ENCODE measurements at places on chromosomes 7 and 10. TPM values are rescaled to one million over a fixed set of nuclear protein-coding genes. Genes with fewer than 3 reads are reported as not detected.

The RPEL1 gene
- not detected for total RNA-seq

DNA sequence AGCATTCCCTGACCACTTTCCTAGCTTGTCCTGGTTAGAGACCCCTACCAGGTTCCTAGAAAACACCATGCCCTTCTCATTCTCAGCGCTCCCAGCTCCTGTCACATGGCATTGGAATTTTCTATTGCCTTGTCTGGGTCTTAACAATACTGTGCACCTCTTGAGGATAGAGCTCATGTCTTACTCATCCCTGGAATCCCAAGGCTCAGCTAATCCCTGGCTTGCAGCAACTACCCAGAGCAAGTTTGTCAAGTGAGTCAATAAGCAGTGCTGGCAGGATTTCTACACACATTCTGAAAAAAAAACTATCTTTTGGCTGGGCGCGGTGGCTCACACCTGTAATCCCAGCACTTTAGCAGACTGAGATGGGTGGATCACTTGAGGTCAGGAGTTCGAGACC, 11.7 kb upstream of the PRDX3 start:
- DNase-seq: peak; percentile 22

DNA sequence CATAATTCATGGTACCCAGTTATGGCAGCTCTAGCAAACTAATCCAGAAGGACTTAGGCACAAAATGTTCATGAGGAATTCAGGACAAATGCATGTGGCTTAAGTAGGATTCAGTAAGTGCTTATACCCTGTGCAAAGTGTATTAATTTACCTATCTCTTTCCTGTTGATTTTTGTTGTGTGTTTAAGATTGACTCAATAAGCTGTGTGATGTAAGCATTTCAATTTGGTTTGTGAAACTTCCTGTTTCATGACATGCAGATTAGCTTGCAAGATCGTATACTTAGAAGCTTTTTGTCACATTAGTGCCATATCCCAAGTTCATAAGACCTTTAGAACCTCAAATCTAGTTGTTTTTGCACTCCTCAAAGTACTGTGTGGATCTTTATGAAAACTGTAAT, 416.7 kb downstream of the ARL4A start:
- no peak for DNase-seq

DNA sequence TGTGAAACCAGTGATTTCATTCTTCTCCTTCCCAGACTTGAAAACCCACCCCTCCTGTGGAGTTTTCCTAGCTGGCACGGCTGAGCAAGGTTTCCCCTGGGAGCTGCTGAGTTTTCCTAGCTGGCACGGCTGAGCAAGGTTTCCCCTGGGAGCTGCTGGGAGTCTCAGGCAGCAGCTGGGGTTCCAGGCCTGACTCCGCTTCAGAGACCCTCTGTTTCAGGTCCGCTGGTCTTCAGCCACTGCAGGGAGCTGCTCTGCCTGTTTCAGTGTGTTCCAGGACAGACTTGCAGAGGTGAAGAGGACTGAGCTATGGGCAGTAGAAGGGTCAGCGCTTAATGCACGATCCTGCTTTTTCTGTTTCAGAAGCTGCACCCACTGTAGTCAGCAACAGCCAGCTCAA, 104.9 kb downstream of the XRCC2 start:
- no peak for DNase-seq

DNA sequence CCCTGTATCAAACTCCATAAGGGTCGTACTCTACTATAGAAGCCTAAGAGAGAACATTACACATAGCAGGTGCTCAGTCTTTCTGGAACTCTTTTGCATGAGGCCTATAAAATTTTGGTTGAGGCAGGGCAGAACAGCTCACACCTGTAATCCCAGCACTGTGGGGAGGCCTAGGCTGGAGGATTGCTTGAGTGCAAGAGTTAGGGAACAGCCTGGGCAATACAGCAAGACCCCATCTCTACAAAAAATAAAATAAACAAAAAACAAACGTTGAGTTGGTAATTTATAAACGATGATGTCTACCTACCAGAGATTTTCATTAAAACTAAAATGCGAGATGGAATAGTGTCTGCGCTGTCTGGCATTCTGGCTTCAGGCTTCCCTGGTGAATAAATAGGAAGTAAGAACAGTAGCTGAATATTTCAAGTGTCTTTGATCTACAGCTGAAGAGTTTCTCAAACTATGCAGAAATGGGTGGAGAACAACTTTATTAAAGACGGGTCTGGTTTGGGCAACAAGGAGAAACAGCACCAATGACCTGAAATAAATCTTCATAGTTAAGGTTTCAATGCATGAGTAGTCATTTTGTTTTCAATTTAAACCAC, 774 bp downstream of the PON2 start:
- DNase-seq: no peak

- DNase-seq: no peak
These were observed 154.8 kb upstream of the COBL start for GRCh38 chr7:51471210-51471980.

DNA sequence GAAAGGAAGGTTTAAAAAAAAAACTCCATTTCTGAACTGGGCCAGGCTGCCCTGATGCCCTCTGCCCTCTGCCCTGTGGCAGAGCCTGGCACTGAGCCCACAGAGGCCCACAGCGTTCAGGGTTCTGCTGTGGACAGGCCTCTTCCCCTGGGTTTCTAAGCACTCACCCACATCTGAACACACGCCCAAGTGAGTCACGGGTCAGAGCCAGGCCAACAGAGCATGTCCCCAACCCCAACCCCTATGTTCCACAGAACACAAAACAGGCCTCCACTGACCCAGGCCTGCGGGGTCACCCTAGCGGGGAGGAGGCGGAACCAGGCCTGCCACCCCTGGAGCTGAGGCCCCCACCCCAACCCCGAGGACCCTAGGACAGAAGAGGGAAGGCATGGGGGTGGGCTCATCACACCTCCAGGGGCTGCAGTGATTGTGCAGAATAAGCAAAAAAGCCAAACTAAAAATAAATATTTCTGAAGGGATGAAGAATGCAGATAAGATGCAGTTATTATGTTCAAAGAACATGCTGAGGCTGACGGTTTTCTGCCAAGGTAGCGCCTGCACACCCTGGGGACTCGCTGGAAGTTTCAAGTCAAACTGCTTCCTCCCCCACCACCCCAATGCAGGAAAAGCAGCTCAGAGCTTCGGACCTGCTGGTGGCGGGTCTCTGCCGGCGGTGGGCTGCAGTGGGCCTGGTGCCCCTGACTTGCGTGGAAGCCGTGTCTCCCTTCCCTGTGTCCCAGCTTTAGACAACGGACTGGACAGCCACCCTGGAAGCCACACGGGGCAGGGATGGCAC, 5.4 kb downstream of the WDR86 start:
- DNase-seq: no peak

- no peak for DNase-seq
These were observed 125.0 kb upstream of the THSD7A start for GRCh38 chr7:11956991-11957390.

The C10orf105 gene
- total RNA-seq: 0.42 TPM

The RPS24 gene
- total RNA-seq: 1,037 TPM

The SPDYE1 gene
- total RNA-seq: not detected

GRCh38 chr7:141150465-141150864, 76.6 kb downstream of the TMEM178B start:
- no peak for DNase-seq

The ADAMTS14 gene
- total RNA-seq: 2.4 TPM

The KLF14 gene
- total RNA-seq: not detected

GRCh38 chr7:74051629-74052410, 23.8 kb downstream of the ELN start:
- DNase-seq: peak; percentile 70

DNA sequence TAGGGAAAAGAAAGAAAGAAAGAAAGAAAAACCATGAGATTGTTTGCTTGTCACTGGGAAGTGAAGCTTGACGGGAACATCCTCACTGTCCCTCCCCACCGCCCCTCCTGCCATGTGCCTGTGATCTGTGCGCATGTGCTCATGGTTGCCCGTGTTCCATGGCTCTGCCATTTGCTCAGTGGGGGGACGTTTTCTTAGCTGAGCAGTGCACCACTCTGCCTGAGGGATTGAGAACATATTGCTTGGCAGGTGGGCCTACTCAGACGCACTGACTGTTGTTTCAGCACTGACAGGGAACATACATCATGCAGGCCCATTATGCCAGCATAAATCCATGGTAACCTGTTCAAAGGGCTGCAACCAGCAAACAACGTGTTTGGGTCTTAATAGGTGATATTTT, 747.9 kb upstream of the GALNT17 start:
- no peak for DNase-seq

GRCh38 chr10:79158402-79159097, 89.8 kb downstream of the ZMIZ1 start:
- no peak for DNase-seq

DNA sequence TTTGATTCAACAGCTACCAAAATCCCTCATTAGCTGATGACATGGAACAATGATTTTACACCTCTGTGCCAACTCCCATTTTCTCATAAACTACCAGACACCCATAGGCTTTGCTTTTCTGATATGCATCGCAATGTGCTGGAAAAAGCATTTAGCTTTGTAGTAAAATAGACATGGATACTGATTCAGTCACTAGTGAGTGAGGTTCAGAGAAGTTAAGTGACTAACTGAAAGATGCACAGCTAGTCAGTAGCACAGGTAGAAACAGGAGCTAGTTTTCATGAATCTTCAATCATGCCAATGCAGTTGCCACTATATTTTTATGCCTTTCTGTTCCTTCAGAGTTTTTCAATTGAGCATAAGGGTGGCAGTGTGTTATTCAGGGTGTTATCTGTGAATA, 38.7 kb downstream of the PRKG1 start:
- no peak for DNase-seq

The JAKMIP3 gene
- total RNA-seq: 0.23 TPM

DNA sequence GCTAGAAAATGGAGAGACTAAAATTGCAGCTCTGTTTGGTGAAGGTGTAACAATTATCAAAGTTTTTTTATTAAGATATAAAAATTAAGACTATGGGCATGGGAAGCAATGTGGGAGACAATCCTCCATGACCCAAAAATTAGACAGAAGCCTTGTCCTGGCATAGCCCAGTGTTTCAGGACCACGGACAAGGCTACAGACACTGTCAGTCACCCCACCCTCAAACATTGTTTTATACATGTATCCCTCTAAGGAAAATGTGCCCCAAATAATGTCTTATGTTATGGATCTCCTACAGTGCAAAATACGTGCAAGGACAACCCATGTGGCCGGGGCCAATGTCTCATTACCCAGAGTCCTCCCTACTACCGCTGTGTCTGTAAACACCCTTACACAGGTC, 24.0 kb downstream of the HABP2 start:
- no peak for DNase-seq

DNA sequence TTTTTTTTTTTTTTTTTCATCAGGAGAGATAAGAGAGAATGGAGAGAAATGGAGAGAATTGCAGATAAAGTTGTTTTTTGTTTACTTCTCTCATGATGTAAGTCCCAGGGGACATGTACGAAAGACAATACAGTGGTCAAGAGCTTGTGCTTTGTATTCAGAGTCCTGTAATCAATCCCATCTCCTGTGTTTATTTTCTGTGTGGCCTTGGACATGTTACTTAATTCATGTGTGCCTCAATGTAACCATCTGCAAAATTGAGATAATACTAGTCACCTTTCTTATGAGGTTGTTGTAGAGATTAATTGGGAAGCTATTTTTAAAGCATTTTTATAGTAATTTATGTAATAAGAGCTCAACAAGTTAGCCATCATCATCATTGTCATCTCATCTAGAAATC, 117.5 kb downstream of the CDK14 start:
- no peak for DNase-seq

DNA sequence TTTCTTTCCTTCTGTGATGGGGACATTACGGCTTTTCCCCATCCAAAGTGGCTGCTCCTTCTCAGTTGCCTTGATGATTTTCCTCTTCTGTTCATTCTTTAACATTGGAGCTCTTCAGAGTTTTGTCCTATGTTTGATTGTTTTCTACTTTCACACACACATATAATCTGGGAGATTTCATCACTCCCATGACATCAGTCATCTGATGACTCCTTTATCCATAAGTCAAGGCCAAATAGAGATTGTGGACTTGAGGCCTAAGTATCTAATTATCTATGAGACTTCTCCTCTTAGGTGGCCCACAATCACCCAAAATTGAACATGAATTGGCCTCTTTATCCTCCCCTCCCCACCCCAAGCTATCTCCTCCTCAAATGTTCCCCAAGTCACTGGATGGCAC, 5.3 kb upstream of the COL1A2 start:
- DNase-seq: no peak

DNA sequence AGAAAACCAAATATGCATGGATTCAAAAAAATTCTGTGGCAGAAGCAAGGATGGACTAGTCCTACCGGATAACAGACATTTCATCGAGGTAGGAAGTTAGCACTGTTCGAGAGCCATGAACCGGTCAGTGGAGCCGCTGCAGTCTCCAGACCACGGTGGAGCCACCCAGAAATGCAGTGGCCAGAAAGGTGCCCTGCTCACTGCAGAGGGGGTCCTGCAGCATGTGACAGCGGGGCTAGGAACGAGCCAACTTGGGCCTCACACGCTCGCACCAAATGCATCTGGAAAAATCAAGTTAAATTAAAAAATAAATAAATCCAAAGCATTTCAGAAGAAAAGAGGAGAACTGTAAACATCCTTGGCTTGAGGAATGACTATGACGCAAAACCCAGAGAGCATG, 13.1 kb upstream of the CFAP46 start:
- DNase-seq: peak; percentile 55

The PPP1R9A gene
- 7.4 TPM for total RNA-seq

- DNase-seq: no peak
These were observed 6.3 kb downstream of the MTPN start for GRCh38 chr7:135970682-135971365.

GRCh38 chr7:4878336-4879335, 4.9 kb downstream of the RADIL start:
- DNase-seq: peak; percentile 74

GRCh38 chr7:98086281-98086718, 20.4 kb upstream of the LMTK2 start:
- no peak for DNase-seq

DNA sequence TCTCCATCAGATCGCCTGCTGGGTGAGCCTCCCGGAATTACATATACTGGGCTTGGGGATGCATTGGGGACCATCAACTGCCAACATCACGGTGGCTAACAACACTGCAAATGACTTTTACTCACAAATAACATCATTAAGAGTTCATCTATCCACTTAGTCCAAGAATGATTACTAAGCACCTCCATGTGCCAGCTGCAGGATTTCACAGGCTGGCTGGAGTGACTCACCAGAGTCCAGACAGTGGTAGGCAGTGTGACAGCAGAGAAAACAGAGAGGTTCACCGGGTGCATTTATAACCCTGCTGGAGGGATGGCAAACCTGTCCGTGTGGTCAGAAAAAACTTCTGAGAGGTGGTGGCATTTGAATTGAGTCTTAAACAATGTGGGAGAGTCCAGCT, 3.2 kb upstream of the IGFBP3 start:
- peak; percentile 63 for DNase-seq

DNA sequence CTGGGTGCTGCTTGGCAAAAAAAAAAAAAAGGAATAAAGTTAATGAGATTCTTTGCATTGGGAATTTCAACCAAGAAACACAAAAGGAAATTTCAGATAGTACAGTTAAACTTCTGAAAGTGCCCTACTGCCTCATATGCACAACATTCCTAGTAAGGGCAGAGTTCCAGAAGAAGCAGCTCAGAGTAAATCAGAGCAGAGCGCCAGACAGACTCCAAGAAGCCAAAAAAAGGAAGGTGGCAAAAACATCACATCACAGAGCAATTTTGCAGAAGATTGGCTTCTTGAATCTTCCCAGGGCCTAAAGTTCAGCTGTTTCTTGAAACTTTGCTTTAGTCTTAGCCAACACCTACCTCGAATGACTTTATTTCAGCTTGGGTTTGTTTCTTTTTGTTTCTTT, 544.1 kb downstream of the XPNPEP1 start:
- no peak for DNase-seq

The GIMAP2 gene
- 11.5 TPM for total RNA-seq

GRCh38 chr7:66778201-66778600, 37.7 kb downstream of the RABGEF1 start:
- DNase-seq: no peak
